GM23338 (cell line): ENCODE measurements at places on chromosomes 3 and 15. TPM values are rescaled to one million over a fixed set of nuclear protein-coding genes. Genes with fewer than 3 reads are reported as not detected.
A peak's percentile ranks its signal among the peaks of the same experiment; 100 is the strongest.

GRCh38 chr3:148789906-148790305, 37.7 kb upstream of the CPB1 start:
- H3K36me3 ChIP-seq = 0 out of 2 replicates have a peak, but pooled peaks cover 5% of the 10 kb centered on the region
- no peak overlapping the region for H3K27ac ChIP-seq
- no peaks in the 10 kb centered on the region for H3K4me1 ChIP-seq
- H3K4me3 ChIP-seq = no peak overlapping the region
- no peaks in the 10 kb centered on the region for H3K27me3 ChIP-seq
- no peak for DNase-seq

GRCh38 chr3:57796261-57796660, 40.2 kb downstream of the SLMAP start:
- no peaks in the 10 kb centered on the region for H3K4me1 ChIP-seq
- H3K27me3 ChIP-seq = no peaks in the 10 kb centered on the region
- H3K27ac ChIP-seq = no peak overlapping the region

- no peaks in the 10 kb centered on the region for H3K27me3 ChIP-seq
- no peaks in the 10 kb centered on the region for H3K4me1 ChIP-seq
- no peak overlapping the region for H3K27ac ChIP-seq
- no peak overlapping the region for H3K4me3 ChIP-seq
- no peak for DNase-seq
These were observed 13.1 kb upstream of the SLC27A2 start for GRCh38 chr15:50168783-50169411.

DNA sequence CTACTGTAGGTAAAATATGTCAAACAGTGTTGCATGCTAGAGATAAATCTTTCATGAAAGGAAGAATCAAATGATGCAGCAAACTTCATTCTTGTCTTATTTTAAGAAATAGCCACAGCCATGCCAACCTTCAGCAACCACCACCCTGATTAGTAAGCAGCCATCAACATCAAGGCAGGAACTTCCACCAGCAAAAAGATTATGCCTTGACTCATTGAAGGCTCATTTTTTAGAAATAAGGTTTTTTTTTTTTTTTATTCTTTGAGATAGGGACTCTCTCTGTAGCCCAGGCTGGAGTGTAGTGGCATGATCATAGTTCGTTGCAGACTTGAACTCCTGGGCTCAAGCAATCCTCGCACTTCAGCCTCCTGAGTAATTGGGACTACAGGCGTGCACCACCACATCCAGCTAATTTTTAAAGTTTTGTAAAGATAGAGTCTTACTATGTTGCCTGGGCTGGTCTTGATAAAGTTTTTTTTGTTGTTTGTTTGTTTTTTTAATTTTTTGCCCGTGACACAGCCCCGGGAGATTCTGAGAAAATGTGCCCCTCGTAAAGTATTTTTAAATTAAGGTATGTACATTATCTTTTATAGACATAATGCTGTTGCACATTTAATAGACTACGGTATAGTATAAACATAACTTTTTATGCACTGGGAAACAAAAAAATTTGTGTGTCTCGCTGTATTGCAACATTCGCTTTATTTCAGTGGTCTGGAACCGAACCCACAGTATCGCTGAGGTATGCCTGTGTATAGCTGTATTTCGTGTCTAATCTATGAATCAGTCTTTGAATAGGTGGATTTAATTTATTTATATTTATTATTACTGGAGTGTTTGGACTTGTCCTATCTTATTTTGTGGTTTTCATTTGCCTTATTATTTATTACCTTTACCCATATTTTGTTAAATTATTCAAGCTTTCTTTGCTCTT, 23.3 kb downstream of the SNRK start:
- no peaks in the 10 kb centered on the region for H3K27me3 ChIP-seq
- no peaks in the 10 kb centered on the region for H3K4me1 ChIP-seq
- no peak overlapping the region for H3K27ac ChIP-seq
- H3K36me3 ChIP-seq = no peaks in the 10 kb centered on the region
- no peak for DNase-seq

TRAIP gene
- 13.4 and 15.3 TPM in 2 replicates for total RNA-seq

- H3K27me3 ChIP-seq = no peaks in the 10 kb centered on the region
- peak; percentile 93 for DNase-seq
- H3K4me1 ChIP-seq = peaks cover 7% of the 10 kb centered on the region; the same call in 1 of the 2 replicates
- H3K27ac ChIP-seq = no peak overlapping the region
These were observed 24.1 kb upstream of the MRPS22 start for GRCh38 chr3:139319428-139320402.

- H3K4me3 ChIP-seq = no peak overlapping the region
- DNase-seq = no peak
- H3K36me3 ChIP-seq = no peaks in the 10 kb centered on the region
- H3K4me1 ChIP-seq = no peaks in the 10 kb centered on the region
- no peak overlapping the region for H3K27ac ChIP-seq
- no peaks in the 10 kb centered on the region for H3K27me3 ChIP-seq
These were observed 688.8 kb upstream of the CCDC54 start for GRCh38 chr3:106688464-106688863.

PRICKLE2 gene
- total RNA-seq = 12.0 and 12.5 TPM in 2 replicates

DNA sequence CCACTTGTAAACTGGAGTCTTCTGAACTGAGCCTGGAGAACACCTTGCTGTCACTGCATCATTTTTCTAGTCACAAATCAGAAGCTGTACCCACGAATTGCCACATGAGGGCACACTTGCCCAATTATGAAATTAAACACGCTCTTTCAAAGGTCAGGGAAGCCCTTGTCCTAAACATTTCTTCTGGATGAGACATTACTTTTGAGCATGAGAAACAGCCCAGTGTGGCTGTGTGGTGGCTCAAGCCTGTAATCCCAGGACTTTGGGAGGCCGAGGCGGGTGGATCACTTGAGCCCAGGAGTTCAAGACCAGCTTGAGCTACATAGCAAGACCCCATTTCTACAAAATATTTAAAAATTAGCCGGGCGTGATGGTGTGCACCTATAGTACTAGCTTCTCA, 27.5 kb upstream of the CFAP161 start:
- H3K36me3 ChIP-seq = no peaks in the 10 kb centered on the region
- H3K4me1 ChIP-seq = peaks cover 2% of the 10 kb centered on the region
- peak; percentile 73 for DNase-seq
- H3K27ac ChIP-seq = no peak overlapping the region
- H3K4me3 ChIP-seq = no peak overlapping the region

ADGRG7 gene
- total RNA-seq = not detected in 2 replicates

EPHA3 gene
- total RNA-seq = 0.21 and 0.47 TPM in 2 replicates

- H3K27ac ChIP-seq = no peak overlapping the region
- no peak for DNase-seq
- no peaks in the 10 kb centered on the region for H3K27me3 ChIP-seq
- no peaks in the 10 kb centered on the region for H3K36me3 ChIP-seq
- H3K4me1 ChIP-seq = peaks cover 9% of the 10 kb centered on the region
These were observed 198.9 kb downstream of the CPNE4 start for GRCh38 chr3:131835906-131836305.

DNA sequence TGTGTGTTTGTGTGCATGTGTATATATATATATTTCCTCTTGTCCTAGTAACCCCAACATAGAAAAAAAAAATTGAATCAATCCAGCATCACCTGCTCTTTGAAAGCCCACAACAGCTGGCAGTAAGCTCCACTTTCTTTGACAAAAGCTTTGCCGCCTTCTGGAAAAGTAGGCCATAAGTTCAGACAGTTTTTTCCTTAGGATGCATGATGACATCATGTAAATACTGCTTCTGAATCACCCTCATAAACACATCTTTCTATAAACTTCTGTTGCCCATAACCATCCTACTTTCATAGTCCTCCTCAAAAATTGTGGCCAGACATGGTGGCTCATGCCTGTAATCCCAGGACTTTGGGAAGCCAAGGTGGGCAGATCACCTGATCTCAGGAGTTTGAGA, 67.4 kb downstream of the CSNK1G1 start:
- no peak overlapping the region for H3K27ac ChIP-seq
- no peaks in the 10 kb centered on the region for H3K27me3 ChIP-seq
- no peak overlapping the region for H3K4me3 ChIP-seq
- DNase-seq = no peak

LINGO1 gene
- total RNA-seq = 52.0 and 63.1 TPM in 2 replicates

- no peaks in the 10 kb centered on the region for H3K27me3 ChIP-seq
- no peak overlapping the region for H3K27ac ChIP-seq
- no peak for DNase-seq
- H3K36me3 ChIP-seq = no peaks in the 10 kb centered on the region
- H3K4me1 ChIP-seq = no peaks in the 10 kb centered on the region; the same call in 1 of the 2 replicates
These were observed 217.3 kb downstream of the SHQ1 start for GRCh38 chr3:72630969-72631344.

DNA sequence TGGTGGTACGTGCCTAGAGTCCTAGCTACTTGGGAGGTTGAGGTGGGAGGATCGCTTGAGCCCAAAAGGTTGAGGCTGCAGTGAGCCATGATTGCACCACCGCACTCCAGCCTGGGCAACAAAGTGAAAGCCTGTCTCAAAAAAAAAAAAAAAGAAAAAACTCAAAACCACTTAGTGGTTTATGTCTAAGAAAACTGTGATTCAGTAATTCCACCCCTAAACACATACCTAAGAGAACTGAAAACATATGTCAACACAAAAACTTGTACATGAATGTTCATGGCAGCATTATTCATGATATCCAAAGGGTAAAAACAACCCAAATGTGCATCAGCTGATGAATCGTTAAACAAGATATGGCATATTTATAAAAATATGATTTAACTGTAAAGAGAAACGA, 14.3 kb downstream of the SPG21 start:
- H3K4me1 ChIP-seq = peaks cover 15% of the 10 kb centered on the region; the same call in 1 of the 2 replicates
- H3K36me3 ChIP-seq = peaks cover 35% of the 10 kb centered on the region
- H3K4me3 ChIP-seq = no peak overlapping the region
- no peak for DNase-seq
- no peak overlapping the region for H3K27ac ChIP-seq

- no peak overlapping the region for H3K4me3 ChIP-seq
- H3K27me3 ChIP-seq = no peaks in the 10 kb centered on the region
- no peak overlapping the region for H3K27ac ChIP-seq
- no peaks in the 10 kb centered on the region for H3K4me1 ChIP-seq
- H3K36me3 ChIP-seq = peaks cover 58% of the 10 kb centered on the region
These were observed 26.4 kb downstream of the POLG start for GRCh38 chr15:89308236-89308635.

DNA sequence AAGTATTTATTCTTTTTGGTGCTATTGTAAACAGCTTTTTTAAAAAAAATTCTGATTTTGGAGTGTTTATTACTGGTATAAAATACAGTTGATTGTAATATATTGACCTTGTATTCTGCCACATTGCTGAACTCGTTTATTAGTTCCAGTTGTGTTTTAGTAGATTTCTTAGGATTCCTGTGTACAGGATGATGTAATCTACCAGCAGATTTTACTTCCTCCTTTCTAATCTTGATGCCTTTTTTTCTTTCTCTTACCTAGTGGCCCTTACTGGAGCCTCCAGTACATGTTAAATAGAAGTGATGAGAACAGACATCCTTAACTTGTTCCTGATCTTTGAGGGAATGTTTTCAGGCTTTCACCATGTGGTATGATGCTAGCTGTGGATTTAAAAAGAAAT, 70.4 kb upstream of the KY start:
- no peaks in the 10 kb centered on the region for H3K36me3 ChIP-seq
- no peak for DNase-seq
- no peak overlapping the region for H3K4me3 ChIP-seq
- H3K27ac ChIP-seq = no peak overlapping the region
- H3K4me1 ChIP-seq = no peaks in the 10 kb centered on the region
- H3K27me3 ChIP-seq = no peaks in the 10 kb centered on the region

DNA sequence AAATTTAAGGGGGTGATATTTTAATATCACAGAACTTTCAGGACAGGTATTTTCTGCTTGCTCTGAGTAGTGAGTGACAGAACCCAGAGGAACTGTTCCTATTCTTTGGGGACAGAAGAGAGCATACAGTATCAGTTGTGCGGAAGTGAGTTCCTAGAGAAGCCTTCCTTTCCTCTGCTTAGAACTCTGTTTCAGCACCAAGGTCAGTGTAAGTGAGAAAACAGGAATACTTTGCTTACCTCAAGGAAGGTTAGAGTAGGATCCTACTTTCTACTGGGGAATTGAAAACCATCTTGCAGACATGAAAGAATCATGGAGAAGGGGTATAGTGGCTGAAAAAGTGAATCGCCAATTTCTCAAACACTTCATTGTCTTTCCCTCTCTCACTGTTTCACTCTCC, 542.4 kb downstream of the SQOR start:
- H3K36me3 ChIP-seq = no peaks in the 10 kb centered on the region
- no peaks in the 10 kb centered on the region for H3K4me1 ChIP-seq
- H3K27me3 ChIP-seq = no peaks in the 10 kb centered on the region
- DNase-seq = peak; percentile 12
- no peak overlapping the region for H3K27ac ChIP-seq

GRCh38 chr15:76333720-76334437, 2.7 kb upstream of the ISL2 start:
- H3K4me3 ChIP-seq = no peak overlapping the region
- no peak overlapping the region for H3K27ac ChIP-seq
- H3K36me3 ChIP-seq = no peaks in the 10 kb centered on the region
- DNase-seq = peak; percentile 75
- H3K27me3 ChIP-seq = peaks cover 52% of the 10 kb centered on the region

DNA sequence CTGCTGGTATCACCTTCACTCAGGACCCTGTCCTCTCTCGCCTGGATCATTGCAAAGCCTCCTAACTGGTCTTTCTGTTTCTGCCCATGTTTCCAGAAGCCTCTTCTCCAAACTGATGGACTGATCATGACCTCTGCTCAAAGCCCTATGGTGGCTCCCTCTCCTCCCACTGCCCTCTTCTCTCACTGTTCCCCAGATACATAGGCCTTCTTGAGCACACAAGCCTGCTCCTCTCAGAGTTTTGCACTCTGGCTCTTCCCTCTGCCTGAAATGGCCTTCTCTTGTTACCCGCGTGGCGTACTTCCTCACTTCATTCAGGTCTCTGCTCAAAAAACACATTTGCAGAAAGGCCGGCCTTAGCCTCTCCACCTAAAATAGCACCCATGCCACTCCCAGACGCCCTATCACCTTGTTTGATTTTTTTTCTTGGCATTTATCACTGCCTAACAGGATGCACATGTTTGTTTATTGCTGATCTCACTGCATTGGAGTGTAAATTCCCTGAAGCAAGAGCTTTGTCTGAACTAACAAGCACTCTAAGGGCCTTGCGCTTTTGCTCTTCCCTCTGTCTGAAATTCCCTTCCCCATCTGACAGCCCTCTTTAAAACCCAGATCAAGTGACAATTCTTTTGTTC, 1.4 kb upstream of the ETFA start:
- no peak overlapping the region for H3K4me3 ChIP-seq
- no peak overlapping the region for H3K27ac ChIP-seq
- no peaks in the 10 kb centered on the region for H3K36me3 ChIP-seq
- DNase-seq = no peak

- peak overlapping the region; percentile 95 for H3K4me3 ChIP-seq
- no peaks in the 10 kb centered on the region for H3K27me3 ChIP-seq
- peaks cover 21% of the 10 kb centered on the region for H3K36me3 ChIP-seq
- DNase-seq = peak; percentile 82
- H3K27ac ChIP-seq = no peak overlapping the region
- H3K4me1 ChIP-seq = peaks cover 11% of the 10 kb centered on the region
These were observed 557 bp downstream of the ELL3 start for GRCh38 chr15:43776101-43776717.

DPPA2 gene
- 9.3 and 14.3 TPM in 2 replicates for total RNA-seq

KBTBD13 gene
- not detected in 2 replicates for total RNA-seq

GRAMD2A gene
- total RNA-seq = 2.8 and 3.3 TPM in 2 replicates

ESYT3 gene
- total RNA-seq = 7.4 and 8.2 TPM in 2 replicates

GRCh38 chr3:71050538-71051258, 532.8 kb downstream of the FOXP1 start:
- no peaks in the 10 kb centered on the region for H3K36me3 ChIP-seq
- no peaks in the 10 kb centered on the region for H3K27me3 ChIP-seq
- no peak for DNase-seq

- DNase-seq = no peak
- no peaks in the 10 kb centered on the region for H3K36me3 ChIP-seq
- H3K27me3 ChIP-seq = no peaks in the 10 kb centered on the region
- no peaks in the 10 kb centered on the region for H3K4me1 ChIP-seq
These were observed 27.4 kb downstream of the SLCO2A1 start for GRCh38 chr3:134002306-134002705.

- DNase-seq = no peak
- H3K27ac ChIP-seq = no peak overlapping the region
- no peaks in the 10 kb centered on the region for H3K4me1 ChIP-seq
- 0 out of 2 replicates have a peak, but pooled peaks cover 3% of the 10 kb centered on the region for H3K36me3 ChIP-seq
These were observed 15.7 kb upstream of the TM2D3 start for GRCh38 chr15:101667881-101668280.
